ENCODE measurements at places on chromosomes 11 and 22.

DNA sequence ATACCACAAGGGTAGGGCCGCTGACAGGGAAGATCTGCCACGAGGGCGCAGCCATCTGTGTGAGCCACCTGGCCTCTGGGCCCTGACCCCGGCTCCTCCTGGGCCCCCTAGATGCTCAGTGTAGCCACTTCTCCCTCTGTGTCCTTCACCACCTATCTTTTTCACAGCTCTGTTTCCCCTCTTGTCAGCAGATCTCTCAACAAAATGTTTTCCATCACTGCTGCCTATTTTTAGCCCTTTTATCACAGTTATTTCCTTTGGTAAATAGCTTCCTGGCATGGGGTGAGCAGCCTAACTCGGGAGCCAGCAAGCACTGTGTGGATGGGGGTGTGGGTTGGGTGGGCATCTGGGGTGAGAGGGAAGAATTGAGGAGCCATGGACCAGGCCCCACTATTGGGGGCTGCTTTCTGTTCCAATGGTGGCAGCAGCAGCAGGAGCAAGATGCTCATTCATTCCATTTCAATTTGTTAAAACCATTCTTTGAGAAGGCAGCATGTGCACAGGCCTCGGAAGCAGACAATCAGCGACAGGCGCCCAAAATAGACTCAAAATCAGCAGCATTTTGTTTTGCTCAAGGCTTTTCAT lies 135.2 kb upstream of the NAV2 start:
- no peak for DNase-seq

DNA sequence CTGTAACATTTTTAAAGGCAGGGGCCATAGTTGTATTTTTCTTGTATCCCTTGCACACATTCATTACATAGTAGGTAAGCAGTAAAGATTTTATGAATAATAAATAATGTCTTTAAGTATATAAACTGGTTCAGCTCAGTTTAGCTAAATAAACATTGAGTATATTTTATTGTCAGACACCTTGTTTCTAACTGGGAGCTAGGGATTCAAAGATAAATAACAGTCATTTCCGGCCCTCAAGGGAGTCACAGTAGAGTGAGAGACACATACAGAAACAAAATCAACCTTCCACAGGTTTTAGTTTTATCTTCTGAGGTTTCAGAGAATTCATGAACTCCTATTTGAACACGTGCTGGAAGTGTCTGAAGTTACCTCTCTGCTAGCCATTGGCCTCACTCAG lies 760.2 kb downstream of the DLG2 start:
- no peak for DNase-seq

DNA sequence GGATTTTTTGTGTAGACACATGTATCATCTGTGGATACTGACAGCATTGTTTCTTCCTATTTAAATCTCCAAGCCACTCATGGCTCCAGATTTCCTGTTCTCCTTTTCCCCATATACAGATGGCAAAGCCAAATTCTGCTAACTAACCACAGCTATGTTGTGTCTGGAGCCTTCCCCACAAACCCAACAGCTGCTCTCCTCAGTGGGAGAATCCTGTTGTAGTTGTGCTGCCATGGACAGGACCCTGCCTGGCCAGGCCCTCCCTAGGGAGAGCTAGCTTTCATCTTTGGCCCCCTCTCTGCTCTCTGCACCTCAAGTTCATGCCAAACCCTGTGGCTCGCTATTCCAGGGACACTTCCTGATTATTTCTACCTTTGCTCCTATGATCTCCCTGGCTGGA lies 106.4 kb upstream of the CCDC90B start:
- DNase-seq, result no peak

DNA sequence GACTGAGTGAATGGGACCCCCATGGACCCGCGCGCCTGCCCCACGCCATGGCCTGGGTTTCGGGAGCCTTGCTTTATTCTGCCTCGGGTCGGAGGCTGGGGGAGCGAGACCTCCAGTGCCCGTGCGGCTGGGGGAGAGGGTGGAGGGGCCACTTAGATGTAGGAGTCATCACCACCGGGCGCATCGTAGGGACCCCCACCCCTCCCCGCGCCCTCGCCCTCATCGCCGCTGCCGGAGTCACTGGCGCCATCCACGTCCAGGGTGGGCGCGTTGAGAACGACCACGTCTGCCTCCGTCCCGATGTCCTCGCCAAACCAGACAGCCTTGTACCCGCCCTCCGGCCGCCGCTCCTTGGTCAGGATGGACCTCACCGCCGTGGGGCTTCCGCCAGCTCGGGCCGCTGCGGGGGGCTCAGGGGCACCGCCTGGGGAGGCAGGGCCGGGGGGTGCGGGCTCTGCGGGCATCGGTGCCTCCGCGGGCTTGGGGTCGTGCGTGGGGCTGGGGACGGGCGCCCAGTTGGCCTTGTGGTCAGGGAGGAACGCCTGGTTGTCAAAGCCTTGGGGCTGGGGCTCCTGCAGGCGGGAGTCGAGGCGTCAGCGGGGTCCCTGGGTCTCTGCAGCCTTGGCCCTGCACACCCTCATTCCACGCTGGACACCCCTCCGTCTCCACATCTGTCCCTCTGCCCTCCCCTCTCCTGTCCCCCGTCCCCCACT lies 1.6 kb upstream of the IRF7 start:
- DNase-seq, result no peak

DNA sequence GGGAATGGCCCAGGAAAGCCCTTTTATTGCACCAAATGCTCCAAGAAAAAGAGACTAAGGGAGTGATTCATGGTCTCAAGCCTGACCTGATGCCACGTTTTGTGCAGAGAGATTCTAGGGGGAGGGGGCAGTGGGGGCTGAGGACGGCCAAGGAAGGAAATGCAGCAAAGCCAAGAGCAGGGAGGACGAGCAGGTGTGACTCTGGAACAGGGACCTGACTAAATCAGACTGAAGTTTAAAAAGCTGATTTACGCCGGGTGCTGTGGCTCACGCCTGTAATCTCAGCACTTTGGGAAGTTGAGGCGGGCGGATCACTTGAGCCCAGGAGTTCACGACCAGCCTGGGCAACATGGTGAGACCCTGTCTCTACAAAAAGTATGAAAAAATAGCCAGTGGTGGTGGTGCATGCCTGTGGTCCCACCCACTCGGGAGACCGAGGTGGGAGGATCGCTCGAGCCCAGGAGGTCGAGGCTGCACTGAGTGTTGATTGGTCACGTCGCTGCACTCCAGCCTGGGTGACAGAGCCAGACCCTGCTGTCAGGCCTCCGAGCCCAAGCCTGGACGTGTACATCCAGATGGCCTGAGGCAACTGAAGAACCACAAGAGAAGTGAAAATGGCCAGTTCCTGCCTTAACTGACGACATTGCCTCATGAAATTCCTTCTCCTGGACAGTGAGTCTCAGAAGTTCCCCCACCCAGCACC lies 10.8 kb upstream of the IFITM3 start:
- no peak for DNase-seq

- DNase-seq, result no peak
Measured at GRCh38 chr11:44372989-44373388, 63.0 kb upstream of the ALX4 start.

GRCh38 chr22:22422629-22423112 lies 85.9 kb downstream of the ZNF280B start:
- no peak for DNase-seq

GRCh38 chr11:93160808-93161207 lies 37.0 kb downstream of the SLC36A4 start:
- no peak for DNase-seq

DNA sequence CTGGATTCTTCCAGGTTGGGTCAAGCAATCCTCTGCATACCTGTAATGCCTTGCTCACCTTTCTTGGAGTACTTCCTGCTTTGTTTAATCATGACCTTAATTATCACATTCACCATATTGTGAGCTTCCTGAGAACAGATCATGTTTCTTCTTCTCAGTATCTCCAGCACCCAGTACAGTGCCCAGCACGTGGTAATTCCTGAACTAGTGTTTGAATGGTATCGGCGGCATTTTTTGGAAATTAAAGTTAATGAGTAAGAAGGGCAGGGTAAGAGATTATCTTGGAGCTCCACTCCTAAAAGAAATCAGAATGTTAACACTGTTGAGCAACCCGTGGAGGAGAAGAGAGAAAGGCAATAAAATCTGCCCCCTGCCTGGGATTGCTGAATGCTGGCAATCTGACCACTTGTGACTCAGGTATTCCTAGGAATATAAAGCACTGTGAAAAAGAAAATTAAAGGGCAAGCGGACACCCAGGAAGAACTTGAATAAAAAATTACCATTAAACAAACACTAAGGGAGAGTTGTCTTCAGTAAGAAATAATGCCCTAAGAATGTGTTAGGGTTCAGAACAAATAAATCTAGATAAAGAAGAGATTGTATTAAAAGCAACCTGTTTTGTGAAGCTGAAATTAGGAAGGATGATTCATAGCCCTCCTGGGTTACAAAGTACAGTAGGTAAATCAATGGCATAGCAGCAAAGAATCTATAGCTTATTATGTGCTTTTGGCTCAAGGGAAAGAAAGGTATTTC lies 92.9 kb downstream of the PDHX start:
- DNase-seq, result peak; percentile 18

- DNase-seq, result no peak
Measured at GRCh38 chr11:6968816-6969215, 42.6 kb downstream of the ZNF215 start.

- DNase-seq, result no peak
Measured at GRCh38 chr11:34394771-34395300, 37.0 kb upstream of the ABTB2 start.

DNA sequence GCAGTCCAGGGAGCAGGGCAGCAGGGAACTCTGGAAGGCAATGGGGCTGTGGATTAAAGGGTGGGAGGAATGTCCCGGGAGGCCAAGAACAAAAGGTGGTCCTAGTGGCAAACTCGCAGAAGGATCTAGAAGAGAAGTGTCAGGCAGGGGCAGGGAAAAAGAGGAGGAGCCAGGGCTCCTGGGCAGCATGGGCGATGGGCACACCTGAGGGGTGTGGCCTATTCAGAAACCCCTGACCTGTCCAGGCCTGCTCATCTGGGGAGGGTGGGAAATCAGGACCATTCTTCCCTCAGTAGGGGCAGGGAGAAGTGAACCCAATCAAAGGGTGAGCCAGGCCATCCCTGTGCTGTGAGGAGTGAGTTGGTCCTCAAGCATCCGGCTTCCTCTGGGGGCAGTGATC lies 108.6 kb downstream of the TRIM29 start:
- DNase-seq, result no peak

DNA sequence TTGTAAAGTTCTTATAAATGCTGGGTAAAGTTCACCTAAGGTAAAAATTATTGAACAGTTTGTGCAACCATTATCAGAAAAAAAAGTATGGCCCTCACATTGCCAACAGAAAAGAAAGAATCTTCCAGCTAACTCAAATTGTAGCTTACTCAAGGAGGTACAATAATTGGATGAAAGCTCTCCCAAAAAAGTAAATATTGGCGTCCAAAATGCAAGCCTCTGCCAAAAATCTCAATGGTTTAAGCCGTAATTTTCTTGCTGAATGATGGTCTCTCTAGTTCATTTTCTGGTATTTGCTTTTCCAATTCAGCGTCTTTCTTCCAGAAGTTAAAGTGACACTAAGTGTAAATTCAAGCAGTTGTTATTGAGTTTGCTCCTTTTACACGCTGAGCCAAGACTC lies 727.3 kb downstream of the LRRC4C start:
- DNase-seq, result no peak

- DNase-seq, result no peak
Measured at GRCh38 chr22:29233277-29233877, 27.7 kb downstream of the EMID1 start.

DNA sequence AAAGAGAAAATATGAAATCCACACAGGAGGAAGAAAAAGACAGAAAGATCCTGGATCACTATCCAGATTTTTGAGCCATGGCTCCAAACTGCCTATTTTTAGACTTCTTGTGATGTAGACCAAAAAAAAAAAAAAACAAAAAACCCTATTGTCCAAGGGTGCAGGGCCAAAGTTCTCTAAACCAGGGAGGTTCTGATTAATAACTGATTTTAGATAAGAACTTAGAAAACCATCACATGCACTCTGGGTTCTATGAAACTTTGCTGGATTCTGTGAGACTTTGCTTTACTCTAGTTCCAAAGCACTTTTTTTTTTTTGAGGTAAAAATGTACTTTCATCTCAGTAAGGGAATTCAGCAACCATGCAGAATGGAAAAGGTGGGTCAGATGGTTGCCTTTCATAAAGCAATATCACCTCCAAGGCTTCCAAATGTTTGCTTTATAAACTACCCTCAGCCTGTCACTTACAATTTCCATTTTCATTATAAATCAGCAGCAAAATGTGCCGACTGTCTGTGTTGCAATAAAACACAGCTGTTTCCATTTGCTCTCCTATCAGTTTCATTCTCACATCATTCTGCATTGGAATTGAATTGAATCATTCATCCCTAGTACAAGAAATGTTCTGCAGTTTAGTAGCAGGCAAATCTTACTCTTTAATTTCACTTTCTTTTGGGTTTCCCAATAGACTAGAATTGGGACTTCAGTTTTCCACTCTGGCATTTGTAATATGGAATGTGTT lies 1584.3 kb upstream of the RAG2 start:
- DNase-seq, result no peak

- DNase-seq, result no peak
Measured at GRCh38 chr11:118619444-118620197, 12.2 kb downstream of the PHLDB1 start.

- DNase-seq, result no peak
Measured at GRCh38 chr11:118922745-118923627, 2.7 kb downstream of the BCL9L start.

- no peak for DNase-seq
Measured at GRCh38 chr11:118305726-118306125, 1.2 kb downstream of the CD3E start.

DNA sequence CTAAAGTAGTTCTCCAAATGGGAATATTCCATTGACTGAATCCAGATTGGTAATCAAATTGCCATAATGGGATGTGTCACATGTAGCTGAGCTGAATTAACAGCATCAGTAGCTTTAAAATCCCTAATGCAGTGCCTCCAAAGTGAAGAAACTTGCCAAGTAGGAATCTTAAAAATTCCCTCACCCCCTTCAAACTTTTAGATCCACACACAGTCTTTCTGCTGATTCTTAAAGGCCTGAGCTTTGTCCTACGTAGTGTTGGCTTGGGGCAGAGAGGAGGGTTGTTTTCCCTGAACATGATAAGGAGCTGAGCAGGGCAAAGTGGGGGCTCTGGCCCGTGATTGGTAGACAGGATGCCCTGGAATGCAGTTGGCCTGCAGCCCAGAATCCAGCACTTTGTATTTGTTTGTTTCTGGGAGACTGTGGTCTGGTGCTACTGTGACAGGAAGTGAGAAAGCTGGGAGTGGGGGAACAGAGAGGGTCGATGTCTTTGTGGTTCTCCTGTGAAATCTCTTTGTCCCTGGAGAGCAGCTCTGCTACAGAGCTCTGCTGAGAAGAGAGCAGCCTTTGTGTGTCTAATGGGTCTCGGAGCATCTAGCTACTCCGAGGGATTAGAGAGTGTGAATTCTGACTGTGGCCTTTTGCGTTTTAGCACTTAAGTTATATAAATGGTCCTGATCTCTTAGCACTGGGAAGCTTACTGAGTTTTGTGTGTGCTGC lies 16.9 kb downstream of the CTNND1 start:
- DNase-seq, result no peak

- DNase-seq, result no peak
Measured at GRCh38 chr11:117979481-117980211, 6.5 kb upstream of the IL10RA start.

GRCh38 chr11:58616594-58616993 lies 5.9 kb upstream of the CNTF start:
- DNase-seq, result no peak

All from NCI-H1417 treated with DMSO at 0.1 percent for 48 hours (cell line).